Fibroblast of pulmonary artery (primary cell): ENCODE measurements at places on chromosomes 1 and 21.

GRCh38 chr1:25706146-25707089 is 89.8 kb downstream of the MAN1C1 start:
- no peak for DNase-seq

- DNase-seq: no peak
Observed at GRCh38 chr1:200731654-200732332, 6.9 kb upstream of the CAMSAP2 start.

- DNase-seq: no peak
Observed at GRCh38 chr1:61284248-61284854, 202.0 kb downstream of the NFIA start.

DNA sequence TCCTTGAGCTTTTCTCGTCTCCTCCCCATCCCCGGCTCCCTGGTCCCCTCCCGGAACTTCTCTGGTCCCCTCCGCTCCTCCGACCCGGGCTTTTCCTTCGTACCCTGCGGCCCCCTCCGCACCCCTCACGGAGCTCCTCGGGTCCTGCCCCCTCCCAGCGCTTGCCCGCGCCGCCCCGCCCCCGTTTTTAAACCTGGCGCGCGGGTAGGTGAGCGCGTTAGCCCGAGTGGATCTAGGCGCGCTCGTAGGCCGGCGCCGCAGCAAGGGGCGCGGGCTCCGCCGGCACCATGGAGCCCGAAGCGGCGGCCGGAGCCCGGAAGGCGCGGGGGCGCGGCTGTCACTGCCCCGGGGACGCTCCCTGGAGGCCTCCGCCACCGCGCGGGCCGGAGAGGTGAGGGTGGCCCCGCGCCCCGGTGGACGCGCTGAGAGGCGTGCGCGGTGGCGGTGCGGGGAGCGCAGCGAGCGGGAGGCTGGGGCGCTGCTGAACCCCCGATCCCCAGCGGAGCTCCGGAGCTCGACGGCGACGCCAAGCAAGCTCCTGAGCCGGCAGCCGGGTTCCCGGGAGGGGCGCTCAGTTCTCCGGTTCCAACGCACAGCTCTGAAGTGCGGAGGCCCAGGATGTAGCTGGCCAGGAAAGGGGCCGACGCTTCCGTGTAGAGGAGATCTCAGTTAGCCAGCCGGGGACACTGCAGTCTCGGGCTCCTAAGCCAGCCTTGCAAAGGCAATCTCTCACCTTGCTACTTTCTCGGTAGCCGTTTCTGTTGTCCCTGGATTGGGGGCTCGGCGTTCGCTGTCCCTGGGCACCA is at the start of gene RIPPLY3:
Gene RIPPLY3 (plus strand): TSS at position 217 of the 806 bp plus-strand sequence. CDS start 71 bp downstream, at position 288.
- DNase-seq: peak; percentile 13

GRCh38 chr1:151175863-151176262 is at the start of gene TMOD4:
Gene TMOD4 (minus strand): TSS chr1:151175981. CDS start chr1:151174875, 1,106 bp downstream.
- DNase-seq: peak; percentile 34

GRCh38 chr21:29678626-29679025 is 261.2 kb downstream of the GRIK1 start:
- peak; percentile 32 for DNase-seq

DNA sequence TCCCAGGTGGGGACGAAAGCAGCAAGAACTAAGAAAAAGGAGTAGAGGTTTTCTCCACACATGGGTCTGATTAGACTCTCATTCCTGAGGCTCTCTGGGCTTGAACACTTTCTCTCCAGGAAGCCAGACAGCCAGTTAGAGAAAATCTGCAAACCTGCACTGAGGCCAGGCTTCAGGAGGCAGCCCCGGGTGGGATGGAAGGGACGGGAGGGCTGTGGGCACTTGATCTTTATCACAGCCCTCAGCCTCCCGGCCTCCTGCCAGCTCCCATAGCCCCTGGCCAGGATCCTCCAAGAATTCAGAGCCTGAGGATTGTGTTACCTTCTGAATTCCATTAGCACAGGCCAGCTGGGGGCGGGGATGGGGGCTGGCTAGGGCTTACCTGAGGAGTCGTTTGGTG is 40.1 kb downstream of the SERTAD4 start:
- DNase-seq: no peak

- no peak for DNase-seq
Observed at GRCh38 chr21:29261555-29262540, 36.9 kb upstream of the BACH1 start.

GRCh38 chr1:175079338-175079737 is 11.7 kb downstream of the TNN start:
- DNase-seq: no peak

DNA sequence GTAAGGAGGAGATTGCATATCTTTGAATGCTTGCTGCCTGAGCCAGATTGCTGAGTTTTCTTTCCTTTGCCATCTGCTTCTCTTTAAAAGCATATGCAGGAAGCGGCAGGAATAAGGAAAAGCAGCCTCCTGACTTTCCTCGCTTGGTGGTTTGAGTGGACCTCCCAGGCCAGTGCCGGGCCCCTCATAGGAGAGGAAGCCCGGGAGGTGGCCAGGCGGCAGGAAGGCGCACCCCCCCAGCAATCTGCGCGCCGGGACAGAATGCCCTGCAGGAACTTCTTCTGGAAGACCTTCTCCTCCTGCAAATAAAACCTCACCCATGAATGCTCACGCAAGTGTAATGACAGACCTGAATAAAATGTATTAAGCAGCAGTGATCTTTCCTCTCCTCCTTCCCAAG is 1.5 kb downstream of the CORT start:
- peak; percentile 15 for DNase-seq

- DNase-seq: no peak
Observed at GRCh38 chr1:179870870-179871269, 6.7 kb downstream of the TOR1AIP2 start.

DNA sequence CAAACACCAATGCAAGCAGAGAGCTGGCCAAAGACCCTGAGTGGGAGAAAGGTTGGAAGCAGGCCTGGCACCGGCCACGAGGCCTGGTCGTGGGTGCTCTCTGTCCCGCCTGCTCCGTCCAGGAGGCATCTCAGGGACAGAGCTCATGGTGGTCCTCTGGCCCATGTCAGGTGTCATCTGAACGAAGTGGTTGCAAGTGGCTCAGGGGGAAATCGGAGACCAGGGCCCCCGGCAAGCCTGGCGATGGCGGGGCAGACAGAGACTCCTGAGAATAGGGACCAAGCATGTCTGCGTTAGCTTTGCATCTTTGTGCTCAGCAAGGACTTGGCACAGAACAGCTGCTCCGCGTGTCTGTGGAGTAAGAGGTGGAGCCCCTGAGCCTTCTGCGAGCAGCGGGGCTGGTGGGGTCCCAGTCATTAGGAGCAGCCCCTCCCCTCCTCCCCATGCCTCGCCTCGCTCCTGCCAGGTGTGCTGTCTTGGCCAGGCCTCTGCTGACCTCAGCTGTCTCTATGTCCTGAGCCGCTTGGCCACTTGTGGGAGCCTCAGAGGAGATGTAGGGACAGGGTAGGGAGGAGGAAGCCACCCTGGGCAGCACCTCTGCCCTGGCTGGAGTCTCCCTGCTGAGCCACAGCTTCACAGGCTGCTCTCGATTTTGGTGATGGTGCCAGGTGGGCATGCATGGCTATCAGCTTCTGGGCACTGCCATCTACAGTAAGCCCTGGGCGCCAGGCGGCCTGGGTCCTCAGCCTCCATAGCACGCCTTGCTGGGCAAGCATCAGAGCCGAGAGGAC is 362.9 kb upstream of the VAMP3 start:
- no peak for DNase-seq

DNA sequence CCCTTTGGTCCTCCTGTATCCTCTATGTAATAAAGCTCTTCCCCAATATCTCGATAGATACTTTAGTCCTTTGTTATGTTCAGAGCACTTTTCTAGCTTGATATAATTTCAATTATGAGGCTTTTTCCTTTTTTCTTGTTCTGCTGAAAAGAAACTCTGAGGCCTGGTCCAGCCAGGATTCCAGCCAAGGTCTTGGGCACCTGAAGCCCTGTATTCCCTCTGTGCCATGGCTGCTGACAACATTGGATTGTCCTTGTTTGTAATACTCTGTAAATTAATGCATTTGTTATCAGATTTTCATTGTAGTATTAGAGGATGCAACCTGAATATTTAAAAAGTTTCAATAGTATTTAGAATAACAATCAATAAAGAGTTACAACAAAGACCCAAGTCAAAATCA is 67.9 kb upstream of the ADAMTS5 start:
- DNase-seq: no peak

DNA sequence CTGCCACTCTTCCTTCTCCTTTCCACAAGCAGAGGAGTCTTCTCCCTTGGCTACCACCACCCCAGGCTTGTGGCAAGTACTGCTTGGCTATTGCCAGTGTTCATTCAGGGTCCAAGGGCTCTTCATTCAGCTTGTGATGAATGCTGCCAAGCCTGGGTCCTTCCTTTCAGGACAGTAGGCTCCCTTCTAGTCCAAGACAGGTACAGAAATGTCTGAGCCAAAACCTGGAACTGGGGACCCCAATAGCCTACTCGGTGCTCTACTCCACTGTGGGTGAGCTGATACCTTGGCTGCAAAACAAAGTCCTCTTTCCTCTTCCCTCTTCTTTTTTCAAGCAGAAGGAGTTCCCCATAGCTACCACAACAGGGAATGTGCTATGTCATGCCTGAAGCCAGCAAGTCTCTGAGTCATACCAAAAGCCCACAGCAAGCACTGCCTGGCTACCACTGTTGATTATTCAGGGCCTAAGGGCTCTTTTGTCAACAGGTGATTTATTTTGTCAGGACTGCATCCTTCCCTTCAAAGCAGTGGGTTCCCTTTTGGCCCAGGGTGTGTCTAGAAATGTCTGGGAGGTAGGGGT is 268.9 kb downstream of the HHAT start:
- peak; percentile 59 for DNase-seq

GRCh38 chr1:6923955-6924881 is 139.0 kb downstream of the CAMTA1 start:
- no peak for DNase-seq

GRCh38 chr1:214476986-214477870 is 74.2 kb downstream of the PTPN14 start:
- peak; percentile 81 for DNase-seq

DNA sequence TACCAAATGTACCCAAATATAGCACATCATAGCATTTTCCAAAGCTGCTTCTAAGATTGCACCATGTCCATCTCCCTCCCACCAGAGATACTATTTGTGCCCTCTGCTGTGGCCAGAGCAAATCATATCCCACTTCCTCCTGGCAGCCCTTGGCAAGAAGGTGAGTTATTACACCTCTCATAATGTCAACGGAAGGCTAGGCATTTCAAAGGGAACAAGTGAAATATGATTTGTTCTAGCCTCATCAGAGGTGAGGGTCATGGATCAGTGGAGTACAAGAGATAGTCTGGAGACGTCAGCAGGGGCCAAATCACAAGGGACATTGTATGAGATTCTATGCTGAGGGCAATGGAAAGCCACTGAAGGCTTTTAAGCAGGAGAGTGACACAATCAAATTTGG is 90.2 kb upstream of the BCAR3 start:
- no peak for DNase-seq

- DNase-seq: no peak
Observed at GRCh38 chr21:25578056-25578961, 29.0 kb downstream of the MRPL39 start.

DNA sequence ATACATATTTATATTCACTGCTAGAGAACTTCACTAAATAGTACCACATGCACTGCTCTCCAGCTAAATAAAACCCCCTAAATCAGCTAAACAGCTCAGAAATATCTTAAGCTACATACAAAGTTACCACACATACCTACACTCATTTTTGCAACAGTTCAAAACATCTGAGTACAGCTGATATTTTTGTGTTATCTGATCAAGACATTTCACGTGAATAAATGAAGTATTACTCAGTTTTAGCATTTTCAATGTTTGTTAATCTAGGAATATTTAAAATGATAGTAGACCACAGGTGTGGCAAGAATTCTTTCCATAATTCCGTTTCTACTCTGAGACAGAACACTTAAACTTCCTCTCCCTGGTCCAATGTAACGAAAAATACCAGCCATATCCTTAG is 20.8 kb downstream of the EVI5 start:
- DNase-seq: no peak

DNA sequence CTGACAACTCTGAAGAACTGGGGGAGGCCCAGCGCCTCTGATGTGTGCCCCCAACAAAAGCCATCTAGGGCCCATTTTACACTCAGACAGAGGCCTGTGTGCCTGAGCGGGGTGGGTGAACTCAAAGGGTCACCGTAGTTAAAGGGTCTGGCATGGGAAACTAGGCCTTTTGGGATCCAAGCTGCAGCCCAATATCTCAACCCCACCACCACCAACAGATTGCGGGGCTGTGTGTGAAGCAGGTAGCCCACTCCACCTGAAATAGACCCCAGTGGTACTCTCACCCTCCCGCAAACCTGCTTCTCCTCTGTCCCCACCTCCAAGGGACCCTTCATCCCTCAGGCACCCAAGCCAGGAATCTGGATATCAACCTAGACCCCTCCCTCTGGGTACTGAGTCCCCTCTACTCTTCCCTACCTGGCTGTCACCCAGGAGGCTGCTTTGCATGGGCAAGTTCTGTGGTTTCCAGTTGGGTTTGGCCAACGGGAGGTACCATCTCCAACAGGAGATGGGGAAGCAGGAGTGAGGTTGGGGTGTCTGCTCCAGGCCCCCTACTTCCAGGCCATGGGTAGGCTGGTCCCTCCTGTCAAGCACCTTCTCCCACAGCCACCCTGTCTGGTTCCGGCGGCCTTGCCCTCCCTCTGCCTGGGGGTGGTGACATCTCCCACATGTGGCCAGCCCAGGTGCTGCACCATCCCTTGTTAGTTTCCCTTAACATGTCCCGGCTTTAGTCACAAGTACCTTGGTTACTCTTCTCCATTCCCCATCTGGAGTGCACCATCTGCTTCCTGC is 35.2 kb upstream of the LRP8 start:
- DNase-seq: no peak

- no peak for DNase-seq
Observed at GRCh38 chr1:215731699-215732098, 164.6 kb downstream of the KCTD3 start.

- no peak for DNase-seq
Observed at GRCh38 chr1:210949039-210949438, 184.9 kb downstream of the KCNH1 start.

GRCh38 chr1:228980232-228980937 is 245.1 kb downstream of the RHOU start:
- DNase-seq: no peak

DNA sequence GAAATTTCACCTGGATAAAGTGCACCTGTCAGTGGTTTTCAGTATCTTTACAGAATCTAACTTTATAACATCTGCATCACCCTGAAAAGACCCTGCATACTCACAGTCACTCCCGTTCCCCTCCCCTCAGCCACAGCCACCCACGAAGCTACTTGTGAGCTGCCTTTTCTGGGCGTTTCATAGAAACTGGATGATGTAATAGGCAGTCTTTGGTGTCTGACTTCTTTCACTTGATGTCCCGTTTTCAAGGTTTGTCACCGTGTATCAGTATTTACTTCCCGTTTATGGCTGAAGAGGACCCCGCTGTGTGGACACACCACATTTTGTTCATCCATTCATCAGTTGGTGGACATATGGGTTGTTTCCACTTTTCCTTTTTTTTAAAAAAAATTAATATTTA is 47.8 kb upstream of the LRRC3 start:
- DNase-seq: no peak

GRCh38 chr1:24849672-24850295 is 80.3 kb downstream of the RUNX3 start:
- peak; percentile 50 for DNase-seq
